ENCODE measurements at places on chromosomes 3 and 15. TPM values are rescaled to one million over a fixed set of nuclear protein-coding genes. Genes with fewer than 3 reads are reported as not detected.

The GOLGA8R gene
- total RNA-seq: 0.26 TPM

DNA sequence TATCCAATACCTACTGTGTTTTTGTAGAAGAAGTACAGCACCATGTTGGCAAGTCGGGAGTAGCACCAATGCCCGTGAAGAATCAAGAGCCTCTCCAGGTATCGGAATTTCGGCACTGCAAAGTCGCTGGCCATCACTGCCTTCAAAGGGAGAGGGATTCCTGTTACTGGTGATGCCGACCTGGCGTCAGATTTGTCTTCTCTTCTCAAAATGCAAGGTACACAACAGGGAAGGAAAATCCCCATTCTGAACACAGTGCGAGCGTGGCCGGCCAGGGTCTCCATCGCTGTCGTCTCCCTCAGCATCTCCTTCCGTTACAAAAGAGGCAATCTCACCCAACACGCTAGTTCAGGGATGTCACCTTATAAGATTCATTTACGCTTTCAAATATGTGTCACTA lies 175.4 kb downstream of the ATP10A start:
- DNase-seq: no peak

The BCL2A1 gene
- 0.13 TPM for total RNA-seq

The DNAH12 gene
- under 0.01 TPM for total RNA-seq

The VWA5B2 gene
- total RNA-seq: not detected

GRCh38 chr3:169554611-169555010 lies 108.9 kb downstream of the MECOM start:
- DNase-seq: no peak

- no peak for DNase-seq
Observed at GRCh38 chr15:37882640-37883039, 51.8 kb upstream of the TMCO5A start.

The INSYN1 gene
- 0.51 TPM for total RNA-seq

GRCh38 chr3:41234823-41235721 lies 35.8 kb downstream of the CTNNB1 start:
- no peak for DNase-seq

The AGBL1 gene
- not detected for total RNA-seq

DNA sequence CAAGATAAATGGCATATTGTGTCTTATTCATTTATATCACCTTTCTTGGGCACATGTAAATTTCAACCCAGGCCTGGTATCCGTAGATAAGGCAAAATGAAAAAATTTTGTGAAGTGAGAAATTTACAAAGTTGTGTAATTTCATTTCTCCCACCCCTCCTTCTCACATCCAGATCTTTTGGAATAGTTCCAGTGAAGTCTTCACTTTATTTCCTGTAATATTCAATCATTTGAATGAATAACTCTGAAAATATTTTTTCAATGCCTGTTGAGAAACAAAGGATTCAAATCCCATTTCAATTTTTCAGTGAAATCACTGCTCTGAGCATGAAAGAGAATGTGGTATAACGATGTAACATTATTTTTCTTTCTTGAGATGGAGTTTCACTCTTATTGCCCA lies 53.4 kb downstream of the BTLA start:
- no peak for DNase-seq

- no peak for DNase-seq
Observed at GRCh38 chr15:51969728-51970127, 1.9 kb downstream of the LEO1 start.

DNA sequence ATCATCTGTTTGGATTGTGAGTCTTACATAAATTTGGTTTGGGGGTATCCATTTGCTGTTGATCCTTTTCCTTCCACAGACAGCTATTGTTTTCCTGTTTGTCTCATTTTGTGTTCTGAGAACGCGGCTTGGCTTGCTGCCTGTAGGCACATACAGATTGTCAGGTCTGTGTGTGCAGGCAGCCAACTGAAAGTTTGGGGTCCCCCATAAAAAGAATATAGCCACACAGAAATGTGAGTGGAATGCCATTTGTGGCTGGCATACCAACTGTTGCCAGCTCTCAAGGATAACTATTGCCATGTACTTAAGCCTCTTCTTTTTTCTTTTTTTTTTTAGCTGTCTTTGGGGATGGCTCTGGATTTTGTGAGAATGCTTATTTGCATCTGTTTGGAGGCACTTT lies 1308.0 kb downstream of the ROBO1 start:
- no peak for DNase-seq

- no peak for DNase-seq
Observed at GRCh38 chr15:48466820-48467219, 135.6 kb downstream of the DUT start.

DNA sequence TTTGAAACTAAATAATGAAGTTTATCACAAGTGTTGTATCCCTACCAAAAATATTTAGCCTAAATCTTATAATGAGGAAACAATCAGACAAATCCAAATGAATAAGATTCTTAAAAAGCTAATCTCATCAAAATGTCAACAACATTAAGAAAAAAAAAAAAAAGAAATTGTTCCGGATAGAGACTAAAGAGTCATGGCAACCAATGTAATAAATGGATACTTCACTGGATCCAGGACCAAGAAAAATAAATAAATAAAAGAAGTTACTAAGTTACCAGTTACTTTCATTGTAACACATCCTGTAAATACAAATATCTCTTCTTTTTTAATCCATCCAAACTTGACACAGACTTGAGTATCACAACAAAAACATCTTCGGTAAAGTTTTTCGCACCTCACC lies 607 bp downstream of the MRPL47 start:
- DNase-seq: peak; percentile 23

- no peak for DNase-seq
Observed at GRCh38 chr3:3666664-3667063, 132.6 kb upstream of the LRRN1 start.

The CPN2 gene
- not detected for total RNA-seq

The TTC21A gene
- total RNA-seq: 0.90 TPM

The GP9 gene
- not detected for total RNA-seq

The GOLGA8O gene
- total RNA-seq: 0.13 TPM

The FAM81A gene
- under 0.01 TPM for total RNA-seq

- no peak for DNase-seq
Observed at GRCh38 chr3:71218508-71218907, 365.0 kb downstream of the FOXP1 start.

GRCh38 chr3:110495201-110495927 lies 576.3 kb upstream of the NECTIN3 start:
- no peak for DNase-seq

DNA sequence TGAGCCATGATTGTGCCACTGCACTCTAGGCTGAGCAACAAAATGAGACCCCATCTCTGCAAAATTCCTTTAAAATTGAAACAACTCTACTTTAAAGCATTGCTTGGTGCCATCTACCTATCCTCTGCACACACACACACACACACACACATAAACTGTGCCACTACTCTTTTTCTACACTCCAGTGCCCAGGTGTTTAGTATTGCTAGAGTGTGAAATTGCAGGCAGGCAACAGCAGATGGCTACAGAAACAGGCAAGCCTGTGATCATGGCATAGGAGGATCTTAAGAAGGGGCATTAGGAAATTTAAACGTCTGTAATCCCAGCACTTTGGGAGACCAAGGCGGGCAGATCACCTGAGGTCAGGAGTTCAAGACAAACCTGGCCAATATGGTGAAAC lies 39.0 kb downstream of the SIDT1 start:
- no peak for DNase-seq

- DNase-seq: no peak
Observed at GRCh38 chr3:163561151-163561550, 1517.1 kb downstream of the SI start.

The ABI3BP gene
- 16.2 TPM for total RNA-seq

Data from dermis microvascular lymphatic vessel endothelial cell (primary cell).